H9 (cell line): ENCODE measurements at places on chromosomes 2 and 18. TPM values are rescaled to one million over a fixed set of nuclear protein-coding genes. Genes with fewer than 3 reads are reported as not detected.
A peak's percentile ranks its signal among the peaks of the same experiment; 100 is the strongest.

Gene ASXL3
- total RNA-seq: 0.35 and 0.70 TPM in 2 replicates

- no peak for DNase-seq
Observed at GRCh38 chr18:78670778-78671391, 308.7 kb upstream of the SALL3 start.

- DNase-seq: no peak
Observed at GRCh38 chr2:42203792-42204191, 34.6 kb downstream of the EML4 start.

GRCh38 chr2:15845294-15845693, 95.1 kb upstream of the MYCN start:
- DNase-seq: no peak

DNA sequence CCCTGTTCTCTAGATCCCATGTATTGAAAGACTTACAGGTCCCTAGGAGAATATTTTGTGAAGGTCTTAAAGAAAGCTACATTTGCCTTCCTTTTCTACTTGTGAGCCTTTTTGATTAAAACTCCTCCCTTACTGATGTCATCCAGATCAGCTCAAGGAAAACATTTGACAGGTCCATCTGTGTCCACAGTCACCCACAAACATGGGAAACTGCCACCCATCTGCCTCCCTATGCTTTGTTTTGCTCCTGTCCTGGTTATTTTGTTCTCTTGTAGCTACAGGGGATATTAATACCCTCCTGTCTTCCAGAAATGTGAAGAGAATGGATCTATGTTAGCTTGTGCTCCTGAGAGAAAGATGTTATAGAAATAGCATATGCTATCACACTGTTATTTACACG, 203.6 kb upstream of the GALNT5 start:
- DNase-seq: no peak

- peak; percentile 34 for DNase-seq
Observed at GRCh38 chr18:65257149-65257548, 493.7 kb upstream of the CDH7 start.
